GM23338 (cell line): ENCODE measurements at places on chromosomes 4 and X. TPM values are rescaled to one million over a fixed set of nuclear protein-coding genes. Genes with fewer than 3 reads are reported as not detected.

- H3K36me3 ChIP-seq, result no peaks in the 10 kb centered on the region
- H3K4me1 ChIP-seq, result no peaks in the 10 kb centered on the region
- H3K4me3 ChIP-seq, result no peak overlapping the region
- no peak overlapping the region for H3K27ac ChIP-seq
- H3K27me3 ChIP-seq, result no peaks in the 10 kb centered on the region
These were observed 169.7 kb downstream of the TMEM47 start for GRCh38 chrX:34487364-34487763.

GRCh38 chr4:87560802-87561201 is 31.6 kb upstream of the SPARCL1 start:
- H3K36me3 ChIP-seq, result no peaks in the 10 kb centered on the region
- no peak overlapping the region for H3K27ac ChIP-seq
- no peaks in the 10 kb centered on the region for H3K27me3 ChIP-seq
- H3K4me1 ChIP-seq, result 0 out of 2 replicates have a peak, but pooled peaks cover 1% of the 10 kb centered on the region
- DNase-seq, result no peak

DNA sequence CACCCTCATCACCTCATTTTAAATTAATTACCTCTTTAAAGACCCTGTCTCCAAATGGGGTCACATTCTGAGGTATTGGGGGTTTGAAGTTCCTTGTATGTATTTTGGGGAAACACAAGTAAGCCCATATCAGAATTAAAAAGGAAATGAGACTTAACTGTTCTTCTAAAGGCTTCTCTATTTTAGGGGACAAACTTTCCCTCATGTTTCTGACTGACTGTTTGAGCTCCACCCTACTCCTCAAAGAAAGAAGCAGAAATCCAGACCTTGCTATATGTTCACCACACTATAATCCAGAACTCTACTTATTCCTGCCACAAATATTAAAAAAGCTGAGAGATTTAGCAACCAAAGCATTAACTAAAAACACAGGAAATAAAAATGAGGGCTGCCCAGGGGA is 258.8 kb downstream of the ARHGAP24 start:
- H3K4me3 ChIP-seq, result no peak overlapping the region
- DNase-seq, result no peak
- no peak overlapping the region for H3K27ac ChIP-seq
- H3K27me3 ChIP-seq, result no peaks in the 10 kb centered on the region

- no peaks in the 10 kb centered on the region for H3K27me3 ChIP-seq
- H3K4me1 ChIP-seq, result no peaks in the 10 kb centered on the region
- DNase-seq, result peak; percentile 72
- no peaks in the 10 kb centered on the region for H3K36me3 ChIP-seq
- H3K4me3 ChIP-seq, result peak overlapping the region; percentile 34; the same call in 1 of the 2 replicates
- no peak overlapping the region for H3K27ac ChIP-seq
These were observed 31.9 kb downstream of the F8A1 start for GRCh38 chrX:154918060-154918483.

GRCh38 chr4:61648264-61648663 is 448.1 kb downstream of the ADGRL3 start:
- H3K4me3 ChIP-seq, result no peak overlapping the region
- H3K27ac ChIP-seq, result 0 out of 2 replicates have a peak overlapping the region, but pooled peaks have one; percentile 17
- no peaks in the 10 kb centered on the region for H3K36me3 ChIP-seq
- no peaks in the 10 kb centered on the region for H3K27me3 ChIP-seq

DNA sequence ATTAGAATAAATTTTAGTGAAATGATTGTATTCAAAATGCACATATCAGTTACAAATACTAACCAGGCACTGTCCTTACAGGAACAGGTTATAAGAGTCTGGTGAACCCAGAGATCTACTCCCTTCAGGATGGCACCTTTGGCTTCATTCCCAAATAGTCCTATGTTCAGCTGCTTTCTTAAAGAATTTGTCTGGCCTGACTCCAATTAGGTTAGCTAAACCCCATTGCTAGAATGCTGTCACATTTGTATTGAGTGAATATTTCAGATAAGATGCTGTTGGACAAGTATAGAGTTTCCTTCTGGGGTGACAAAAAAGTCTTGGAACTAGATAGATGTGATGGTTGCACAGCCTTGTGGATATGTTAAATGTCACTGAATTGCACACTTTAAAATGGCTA is 69.4 kb downstream of the EFHC2 start:
- no peaks in the 10 kb centered on the region for H3K36me3 ChIP-seq
- no peaks in the 10 kb centered on the region for H3K27me3 ChIP-seq
- no peaks in the 10 kb centered on the region for H3K4me1 ChIP-seq
- H3K4me3 ChIP-seq, result no peak overlapping the region

GRCh38 chr4:59409647-59410046 is 1790.5 kb upstream of the ADGRL3 start:
- no peak for DNase-seq
- no peaks in the 10 kb centered on the region for H3K36me3 ChIP-seq
- no peaks in the 10 kb centered on the region for H3K27me3 ChIP-seq
- no peaks in the 10 kb centered on the region for H3K4me1 ChIP-seq

GRCh38 chrX:150062292-150063137 is 124.2 kb upstream of the EOLA2 start:
- H3K27ac ChIP-seq, result no peak overlapping the region
- DNase-seq, result no peak
- H3K27me3 ChIP-seq, result no peaks in the 10 kb centered on the region
- H3K4me3 ChIP-seq, result no peak overlapping the region
- no peaks in the 10 kb centered on the region for H3K4me1 ChIP-seq

DNA sequence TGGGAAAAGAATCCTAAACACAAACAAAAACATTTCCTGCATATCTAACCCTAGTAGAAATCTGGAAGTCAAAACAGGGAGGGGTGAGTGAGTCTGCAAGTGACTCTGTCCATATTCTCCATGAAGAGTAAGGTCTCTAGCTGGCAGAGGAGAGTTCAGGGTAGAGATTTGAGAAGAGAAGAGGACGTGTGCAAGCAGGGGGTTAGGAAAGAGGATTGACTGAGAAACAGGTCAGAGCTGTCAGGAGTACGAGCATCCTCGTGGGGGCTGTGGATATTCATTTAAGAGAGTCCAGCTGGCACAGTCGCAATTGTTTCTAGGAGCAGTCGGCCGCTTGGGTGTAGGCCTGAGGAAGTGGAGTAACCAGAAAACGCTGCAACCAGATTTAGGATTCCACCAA is 27.9 kb downstream of the PROM1 start:
- no peaks in the 10 kb centered on the region for H3K36me3 ChIP-seq
- no peaks in the 10 kb centered on the region for H3K27me3 ChIP-seq
- no peaks in the 10 kb centered on the region; the same call in 1 of the 2 replicates for H3K4me1 ChIP-seq
- no peak for DNase-seq
- H3K4me3 ChIP-seq, result no peak overlapping the region
- no peak overlapping the region for H3K27ac ChIP-seq

GRCh38 chr4:183200453-183200852 is 101.4 kb downstream of the WWC2 start:
- peaks cover 23% of the 10 kb centered on the region; the same call in 1 of the 2 replicates for H3K4me1 ChIP-seq
- no peak overlapping the region for H3K27ac ChIP-seq
- H3K36me3 ChIP-seq, result 0 out of 2 replicates have a peak, but pooled peaks cover 4% of the 10 kb centered on the region
- no peak for DNase-seq

- H3K27me3 ChIP-seq, result no peaks in the 10 kb centered on the region
- H3K27ac ChIP-seq, result no peak overlapping the region
- no peaks in the 10 kb centered on the region for H3K36me3 ChIP-seq
- H3K4me3 ChIP-seq, result no peak overlapping the region
- no peaks in the 10 kb centered on the region for H3K4me1 ChIP-seq
- DNase-seq, result no peak
These were observed 502.5 kb downstream of the GRXCR1 start for GRCh38 chr4:43394976-43395375.

DNA sequence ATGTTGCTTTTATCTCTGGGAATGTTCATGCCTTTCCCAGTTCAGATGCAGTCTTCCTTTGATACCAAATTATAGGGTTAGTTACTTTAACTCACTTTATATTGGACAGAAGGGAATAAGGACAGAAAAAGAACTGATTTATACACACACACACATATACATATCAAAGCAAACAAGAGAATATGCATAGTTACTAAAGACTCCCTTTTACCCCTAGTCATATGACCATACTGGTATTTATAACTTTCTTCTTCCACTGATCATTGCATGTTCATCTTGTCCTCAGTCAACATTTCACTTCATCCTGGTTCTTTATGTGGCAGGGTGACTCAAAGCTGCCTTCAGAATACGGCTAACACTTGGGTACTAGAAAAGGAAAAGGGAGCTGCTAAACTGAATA is 120.4 kb downstream of the PARM1 start:
- no peak overlapping the region for H3K4me3 ChIP-seq
- H3K27ac ChIP-seq, result no peak overlapping the region
- no peak for DNase-seq
- no peaks in the 10 kb centered on the region for H3K36me3 ChIP-seq
- no peaks in the 10 kb centered on the region for H3K27me3 ChIP-seq

DNA sequence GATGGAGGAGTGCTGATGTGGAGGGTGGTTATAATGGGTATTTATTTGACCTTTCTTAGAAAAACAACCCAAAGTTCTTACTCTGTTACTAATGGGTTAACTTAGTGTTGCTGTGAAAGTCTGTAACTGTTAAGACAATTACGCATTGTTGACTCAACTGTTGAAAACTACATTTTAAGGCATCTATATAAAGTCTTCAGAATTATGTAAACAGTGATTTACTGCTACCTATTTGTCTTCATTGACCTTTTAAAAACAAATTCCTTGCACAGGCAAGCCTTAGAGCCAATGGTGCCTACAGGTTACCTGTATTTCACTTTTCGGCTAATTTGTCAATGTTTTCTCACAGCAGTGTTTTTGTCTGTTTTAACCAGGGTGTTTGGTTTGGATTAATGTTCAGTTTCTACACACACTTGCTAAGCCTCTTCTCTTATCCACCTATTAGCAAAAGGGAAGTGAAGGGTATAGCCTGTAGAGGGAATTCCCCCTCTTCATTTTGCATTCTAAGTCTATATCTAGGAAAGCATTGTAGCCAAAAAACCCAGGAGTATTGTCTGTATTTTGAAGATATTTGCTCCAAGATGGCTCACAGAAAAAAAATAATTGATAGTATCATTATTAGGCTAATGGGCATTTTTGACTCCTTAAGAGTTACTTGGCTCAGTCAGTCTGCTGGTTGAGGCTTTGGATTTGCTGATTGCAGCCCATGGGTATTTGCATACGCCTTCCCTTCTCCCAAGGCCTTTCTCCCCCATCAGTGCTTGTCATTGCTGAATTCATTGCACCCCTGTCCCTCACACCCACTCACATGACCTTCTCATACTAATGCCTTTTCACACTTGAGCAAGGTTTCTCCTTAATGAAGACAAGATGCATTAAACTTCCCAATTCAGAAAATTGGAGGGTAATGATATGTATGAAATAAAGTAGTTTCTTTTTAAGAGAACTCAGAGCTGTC is 30.5 kb downstream of the AFF1 start:
- no peak overlapping the region for H3K4me3 ChIP-seq
- peak; percentile 53 for DNase-seq
- peaks cover 75% of the 10 kb centered on the region for H3K4me1 ChIP-seq
- H3K36me3 ChIP-seq, result no peaks in the 10 kb centered on the region
- no peaks in the 10 kb centered on the region for H3K27me3 ChIP-seq

TREX2 gene
- 1.7 and 4.6 TPM in 2 replicates for total RNA-seq

ASB12 gene
- total RNA-seq, result 0.39 and 1.2 TPM in 2 replicates
